NCI-H187 treated with DMSO at 0.1 percent for 48 hours (cell line): ENCODE measurements at places on chromosomes 3 and 15.

- DNase-seq = no peak
Observed at GRCh38 chr15:69093614-69094013, 66.8 kb upstream of the GLCE start.

DNA sequence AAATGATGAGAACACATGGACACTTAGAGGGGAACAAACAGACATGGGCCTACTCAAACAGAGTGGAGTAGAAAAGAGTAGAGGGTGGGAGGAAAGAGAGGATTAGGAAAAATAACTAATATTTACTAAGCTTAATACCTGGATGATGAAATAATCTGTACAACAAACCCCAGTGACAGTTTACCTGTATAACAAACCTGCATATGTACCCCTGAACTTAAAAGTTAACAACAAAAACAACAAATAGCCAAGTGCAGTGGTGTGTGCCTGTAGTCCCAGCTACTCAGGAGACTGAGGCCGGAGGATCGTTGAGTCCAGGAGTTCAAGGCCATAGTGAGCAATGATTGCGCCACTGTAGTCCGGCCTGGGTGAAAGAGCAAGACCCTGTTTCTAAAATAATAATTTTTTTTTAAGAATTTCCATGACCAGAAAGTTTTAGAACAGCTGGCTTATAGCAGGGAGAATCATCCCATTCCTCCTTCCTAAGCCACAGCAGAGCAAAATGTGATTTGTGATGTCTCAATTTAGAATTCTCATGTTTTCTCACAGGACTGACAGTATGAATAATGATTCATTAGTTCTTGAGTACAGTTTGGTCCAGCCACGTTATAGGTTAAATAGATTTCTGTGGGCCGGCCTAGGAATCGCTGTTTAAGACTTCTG lies 150.0 kb downstream of the ZNF609 start:
- DNase-seq = no peak

GRCh38 chr3:124207873-124208485 lies 216.1 kb upstream of the ROPN1 start:
- no peak for DNase-seq

- no peak for DNase-seq
Observed at GRCh38 chr3:23874359-23875112, 42.3 kb downstream of the NKIRAS1 start.

GRCh38 chr3:124636863-124637296 lies 93.4 kb upstream of the UMPS start:
- DNase-seq = no peak

DNA sequence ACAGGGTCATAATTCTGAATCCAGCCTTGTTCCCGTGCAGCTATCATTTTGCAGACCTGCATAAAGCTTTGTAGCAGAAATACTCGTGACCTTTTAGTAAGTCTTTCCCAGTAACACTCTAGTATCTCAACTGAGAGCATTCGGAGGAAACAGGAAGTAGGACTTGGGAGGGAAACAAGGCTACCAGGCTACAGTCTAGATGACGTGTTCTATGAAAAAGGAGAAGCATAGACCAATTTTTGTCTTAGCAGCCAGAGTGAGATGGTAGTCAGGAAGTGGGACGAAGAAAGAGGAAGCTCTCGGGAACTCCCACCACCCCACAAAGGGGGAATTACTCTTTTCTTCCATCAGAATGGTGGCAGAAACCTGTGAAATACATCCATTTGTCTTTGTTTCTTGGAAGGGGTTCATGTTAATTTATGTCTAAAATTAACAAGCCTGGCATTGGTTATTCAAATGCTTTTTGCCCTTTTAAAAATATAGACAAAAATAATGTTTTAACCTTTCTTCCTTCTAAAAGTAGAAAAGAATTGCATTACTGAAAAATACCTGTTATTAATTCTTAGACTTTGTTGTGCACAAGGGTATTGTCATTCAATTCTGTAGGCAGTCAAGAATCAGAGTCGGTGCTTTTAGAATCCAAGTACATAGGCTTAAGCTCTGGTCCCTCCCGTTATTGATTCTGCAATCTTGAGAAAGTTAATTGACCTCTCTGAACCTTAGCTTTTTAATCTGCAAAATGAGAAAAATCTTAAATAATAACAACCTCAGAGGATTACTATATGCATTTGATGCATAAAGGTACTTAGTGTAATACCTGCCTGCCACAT lies 1.6 kb upstream of the SUCNR1 start:
- DNase-seq = no peak

GRCh38 chr15:33846862-33847261 lies 121.4 kb upstream of the CHRM5 start:
- DNase-seq = no peak

DNA sequence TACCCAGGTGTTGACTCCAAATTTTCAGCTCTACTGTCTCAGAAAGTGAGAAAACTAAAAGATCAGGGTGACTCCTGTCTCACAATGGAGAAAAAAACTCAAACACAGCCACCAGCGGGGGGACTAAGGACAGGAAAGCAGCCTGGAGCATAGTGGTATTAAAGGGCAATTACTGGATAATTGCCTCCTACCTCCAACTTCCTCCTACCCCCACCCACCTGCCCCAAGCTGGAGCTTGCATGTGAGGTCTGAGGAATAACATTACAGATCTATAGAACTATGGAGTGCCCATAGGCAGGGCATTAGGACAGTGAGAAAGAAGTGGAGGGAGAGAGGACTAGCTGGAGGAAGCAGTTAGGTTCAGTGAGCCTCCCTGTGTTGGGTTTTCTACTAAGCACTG lies 2.7 kb upstream of the PCCB start:
- DNase-seq = no peak

- no peak for DNase-seq
Observed at GRCh38 chr3:44795197-44795596, 33.6 kb downstream of the KIF15 start.

- no peak for DNase-seq
Observed at GRCh38 chr3:69144631-69145245, 22.3 kb upstream of the LMOD3 start.

DNA sequence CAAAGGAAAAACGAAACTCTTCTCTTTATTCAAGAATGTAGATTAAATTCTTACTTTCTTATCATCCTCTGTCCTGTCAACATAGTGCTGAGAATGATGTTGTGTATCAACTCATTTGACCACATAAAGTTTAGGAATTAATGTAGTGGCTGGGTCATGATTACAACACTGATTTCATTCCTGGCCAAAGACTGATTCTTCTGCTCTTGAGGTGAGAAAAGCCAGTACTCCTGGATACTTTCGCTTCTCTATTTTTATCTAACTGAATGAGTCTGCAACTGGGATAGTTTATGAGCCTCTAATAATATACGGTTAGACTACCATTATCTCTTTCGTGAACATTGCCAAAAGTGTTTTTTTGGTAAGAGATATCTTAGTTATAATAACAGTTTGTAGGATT lies 173.0 kb downstream of the LPP start:
- DNase-seq = no peak

- no peak for DNase-seq
Observed at GRCh38 chr3:2099028-2099671, 484 bp downstream of the CNTN4 start.

DNA sequence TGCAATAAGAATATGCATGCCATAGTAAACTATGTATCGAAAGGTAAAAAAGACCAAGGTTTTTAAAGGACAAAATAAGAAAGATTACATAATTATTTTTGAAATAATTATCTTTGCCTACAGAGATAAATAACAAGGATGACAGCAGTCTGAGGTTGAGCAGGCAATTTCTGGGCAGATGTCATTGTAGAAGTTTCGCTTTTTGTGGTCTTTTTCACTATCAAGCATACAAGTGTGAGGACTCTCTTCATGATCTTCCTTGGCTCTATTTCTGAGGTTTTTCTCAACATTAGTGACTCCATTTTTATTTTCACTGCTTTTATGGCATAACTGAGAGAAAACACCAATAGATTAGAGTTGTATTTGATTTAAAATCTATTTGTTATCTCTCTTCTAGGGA lies 1337.9 kb upstream of the EPHA6 start:
- DNase-seq = no peak

DNA sequence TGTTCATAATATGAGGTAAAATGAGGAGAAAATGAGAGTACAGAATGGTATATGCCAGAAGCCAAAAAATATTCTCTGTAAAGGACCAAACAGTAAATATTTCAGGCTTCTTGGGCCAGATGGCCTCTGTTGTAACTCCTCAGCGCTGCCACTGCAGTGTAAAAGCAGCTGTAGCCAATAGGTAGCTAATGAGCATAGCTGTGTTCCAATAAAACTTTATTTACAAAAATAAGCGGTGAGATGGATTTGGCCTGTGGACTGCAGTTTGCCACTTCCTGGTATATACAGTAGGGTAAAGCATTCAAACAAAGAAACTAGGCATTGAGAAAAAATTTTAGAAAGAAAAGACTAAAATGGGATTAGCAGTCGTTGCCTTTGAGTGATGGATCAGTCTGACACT lies 51.5 kb downstream of the BFSP2 start:
- no peak for DNase-seq
